CD8-positive, alpha-beta T cell (primary cell): ENCODE measurements at places on chromosomes 16 and 17. TPM values are rescaled to one million over a fixed set of nuclear protein-coding genes. Genes with fewer than 3 reads are reported as not detected.

Gene CACNG3
- not detected for total RNA-seq

Gene ABCC12
- total RNA-seq = not detected

Gene CCDC92B
- total RNA-seq = 0.08 TPM

Gene CCL4
- 26.2 TPM for total RNA-seq

Gene ASIC2
- total RNA-seq = not detected
